Cerebellar nuclear complex (tissue), 1 donor: ENCODE measurements at places on chromosomes 12 and 14.

DNA sequence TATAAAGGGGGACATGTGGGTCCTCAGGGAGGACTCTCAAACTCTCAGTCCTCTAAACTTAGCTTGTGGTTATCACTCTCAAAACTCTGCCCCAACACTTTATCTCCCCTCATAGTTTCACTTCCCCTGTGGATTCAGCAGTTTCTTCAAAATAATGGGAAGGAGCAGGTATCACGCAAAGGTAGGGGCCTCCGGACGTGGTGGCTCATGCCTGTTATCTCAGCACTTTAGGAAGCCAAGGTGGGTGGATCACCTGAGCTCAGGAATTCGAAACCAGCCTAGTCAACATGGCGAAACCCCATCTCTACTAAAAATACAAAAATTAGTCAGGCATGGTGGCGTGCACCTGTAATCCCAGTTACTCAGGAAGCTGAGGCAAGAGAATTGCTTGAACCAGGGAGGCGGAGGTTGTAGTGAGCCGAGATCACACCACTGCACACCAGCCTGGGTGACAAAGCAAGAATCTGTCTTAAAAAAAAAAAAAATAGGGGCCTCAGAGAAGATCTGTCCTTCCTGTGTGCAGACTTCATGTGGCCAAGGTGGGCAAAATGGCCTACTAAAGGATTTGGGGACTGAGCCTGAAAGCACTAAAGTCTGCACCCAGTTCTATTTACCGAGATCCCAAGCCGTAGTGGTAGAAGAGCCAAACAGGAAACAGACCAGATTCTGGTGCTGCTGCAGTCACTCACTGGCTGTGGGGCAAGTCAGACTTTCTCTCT lies 6.4 kb downstream of the ITGB7 start:
- no peak for DNase-seq

DNA sequence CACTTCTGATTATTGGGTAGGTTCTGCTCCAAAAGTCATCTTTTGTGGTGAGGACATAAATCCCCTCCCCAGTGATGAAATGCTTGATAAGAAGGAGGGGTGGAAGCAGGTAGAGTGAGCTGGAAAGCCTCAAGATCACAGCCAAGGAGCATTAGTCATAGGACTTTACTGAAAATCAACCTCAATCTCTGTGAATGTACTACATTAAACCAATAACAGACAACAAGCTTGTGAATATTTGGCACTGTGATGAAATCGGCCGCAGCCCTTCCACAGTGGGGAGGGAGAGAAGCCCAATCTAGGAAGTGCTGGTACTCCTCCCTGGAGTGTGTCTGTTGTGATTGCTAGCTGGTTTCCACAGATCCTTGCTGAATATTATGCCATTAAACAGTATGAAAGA lies 41.2 kb upstream of the PTCSC3 start:
- no peak for DNase-seq

- no peak for DNase-seq
Observed at GRCh38 chr14:100049220-100049619, 16.0 kb upstream of the EVL start.

DNA sequence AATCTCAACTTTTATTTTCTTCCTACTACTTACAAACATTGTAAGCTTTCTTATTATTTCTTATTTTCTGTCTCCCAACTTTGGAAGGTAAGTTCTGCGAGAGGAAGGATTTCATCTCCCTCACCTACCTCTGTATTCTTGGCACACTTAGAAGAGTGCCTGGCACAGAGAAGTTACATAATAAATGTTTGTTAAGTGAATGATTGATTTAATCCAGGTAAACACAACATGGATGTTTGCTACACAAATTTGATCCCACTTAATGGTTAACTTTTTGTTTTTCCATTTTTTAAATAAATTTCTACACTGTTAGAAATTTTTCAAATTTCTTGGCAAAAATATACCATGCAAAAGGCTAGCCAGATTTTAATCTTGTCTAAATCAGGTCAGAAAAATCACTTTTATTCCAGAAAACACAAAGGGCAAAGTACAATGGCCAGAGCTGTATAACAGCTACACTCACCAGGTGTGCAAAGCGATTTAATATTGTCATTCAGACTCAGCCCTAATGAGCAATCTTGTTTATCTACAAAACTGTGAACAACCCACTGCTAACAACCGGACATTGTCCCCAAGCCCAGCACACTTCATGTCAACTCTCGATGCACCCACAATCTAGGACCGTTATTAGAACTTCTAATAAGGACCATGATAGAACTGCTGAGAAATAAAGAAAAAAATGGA lies 222.1 kb upstream of the EEA1 start:
- DNase-seq, result no peak

DNA sequence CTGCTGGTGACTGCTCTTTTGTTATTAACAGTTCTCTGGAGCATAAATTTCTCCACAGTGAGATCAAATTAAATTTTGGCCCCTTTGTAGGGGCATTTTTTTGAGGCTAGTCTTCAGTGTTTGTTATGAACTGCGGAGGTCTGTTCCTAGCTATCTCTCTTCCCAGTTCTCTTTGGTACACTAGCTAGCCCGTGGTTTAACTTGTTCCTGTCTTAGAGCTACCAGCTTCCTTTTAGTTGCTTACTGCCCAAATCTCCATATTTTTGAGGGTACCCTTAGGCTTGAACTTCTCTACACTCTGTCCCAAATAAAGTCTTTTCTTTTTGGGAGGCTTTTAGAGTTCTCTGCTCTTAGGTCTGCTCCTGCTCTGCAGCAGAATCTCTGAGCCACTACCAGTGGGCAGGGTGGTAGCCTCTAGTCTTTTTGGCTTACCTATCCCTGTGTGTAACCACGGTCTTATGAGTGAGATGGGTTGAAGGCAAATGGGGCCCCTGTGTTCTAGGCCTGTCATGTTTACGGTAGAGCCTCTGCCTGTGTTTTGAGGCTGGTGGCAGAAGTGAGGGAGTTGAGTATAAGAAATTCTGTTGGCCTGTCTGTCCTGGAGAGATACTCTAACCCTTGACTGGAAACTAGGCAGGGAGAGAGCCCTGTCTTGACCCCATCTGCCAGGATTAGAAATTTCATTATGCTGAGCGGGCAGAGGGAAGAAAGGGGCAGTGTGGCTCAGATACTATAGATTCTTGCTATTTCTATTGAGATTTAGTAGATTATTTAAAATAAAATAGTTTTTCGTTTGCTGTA lies 21.0 kb downstream of the CNOT2 start:
- no peak for DNase-seq

- no peak for DNase-seq
Observed at GRCh38 chr12:34343766-34344165, 321.5 kb downstream of the ALG10 start.

DNA sequence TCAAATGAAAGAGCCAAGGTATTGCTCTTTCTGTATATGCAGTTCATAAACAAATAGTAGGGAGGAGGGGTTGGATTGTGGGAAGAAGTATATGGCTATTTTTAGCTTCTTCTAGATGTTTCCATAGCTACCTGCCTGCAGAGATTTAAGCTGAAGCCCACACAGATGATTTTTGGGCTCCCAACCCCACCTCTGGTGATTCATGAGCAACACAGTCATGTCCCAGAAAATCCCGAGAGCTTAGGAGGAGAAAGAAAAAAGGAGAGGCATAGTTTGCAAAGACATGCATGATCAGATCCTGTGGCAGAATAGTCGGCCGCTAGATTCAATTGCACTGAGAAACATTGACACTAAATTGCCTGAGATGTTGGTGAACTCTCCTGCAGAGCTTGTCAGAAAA lies 13.8 kb downstream of the TESPA1 start:
- no peak for DNase-seq

DNA sequence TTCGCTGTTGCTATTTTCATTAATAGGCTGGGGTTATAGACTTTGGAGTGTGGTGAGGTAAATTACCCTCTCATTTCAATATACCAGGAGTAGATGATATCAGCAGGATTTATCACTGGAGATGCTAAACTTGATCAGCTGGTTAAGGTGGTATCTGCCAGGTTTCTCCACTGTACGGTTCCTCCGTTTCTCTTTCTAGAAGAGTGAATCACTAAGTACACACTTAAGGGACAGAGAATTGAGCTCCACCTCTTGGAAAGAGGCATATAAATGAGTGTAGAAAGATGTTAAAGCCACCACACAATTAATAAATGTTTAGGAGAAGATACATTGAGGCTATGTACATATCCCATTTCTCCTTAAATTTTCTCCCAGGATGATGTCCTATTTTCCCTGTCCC lies 277.4 kb upstream of the GRIP1 start:
- DNase-seq, result no peak

- DNase-seq, result no peak
Observed at GRCh38 chr14:71539650-71540285, 392.5 kb upstream of the RGS6 start.
